ENCODE measurements at places on chromosomes 16 and 17.
A peak's percentile ranks its signal among the peaks of the same experiment; 100 is the strongest.

DNA sequence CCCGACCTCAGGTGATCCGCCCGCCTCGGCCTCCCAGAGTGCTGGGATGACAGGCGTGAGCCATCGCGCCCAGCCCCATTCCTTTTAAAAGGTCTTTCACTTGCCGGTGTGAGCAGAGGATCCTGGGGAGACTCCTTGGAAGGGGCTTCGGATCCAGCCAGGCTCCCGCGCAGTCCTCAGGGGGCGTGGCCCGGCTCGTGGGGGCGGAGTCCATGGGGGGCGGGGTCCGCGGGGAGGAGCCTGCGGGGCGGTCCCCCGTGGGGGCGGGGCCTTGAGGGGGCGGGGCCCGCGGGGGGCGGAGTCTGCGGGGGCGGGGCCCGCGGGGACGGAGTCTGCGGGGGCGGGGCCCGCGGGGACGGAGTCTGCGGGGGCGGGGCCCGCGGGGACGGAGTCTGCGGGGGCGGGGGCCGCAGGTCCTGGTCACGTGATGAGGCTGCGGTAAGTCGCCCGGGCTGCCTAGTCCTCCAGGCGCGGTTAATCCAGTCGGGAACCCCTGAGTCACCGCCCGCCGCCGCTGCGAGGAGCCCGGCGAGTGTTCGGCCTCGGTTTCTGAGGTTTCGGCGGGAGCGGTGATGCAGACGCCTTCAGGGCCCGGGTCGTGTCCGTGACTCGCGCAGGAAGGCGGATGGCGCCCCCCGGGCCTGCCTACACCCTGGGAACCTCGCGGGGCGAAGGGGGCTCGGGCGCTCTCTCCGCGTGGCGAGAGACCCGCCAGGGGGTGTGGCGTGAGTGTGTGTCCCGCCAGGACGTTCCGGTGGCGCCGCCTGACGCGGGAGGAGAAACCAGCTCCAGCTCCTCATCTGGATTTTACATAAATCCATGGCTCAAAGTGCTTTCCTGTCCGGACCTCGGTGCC is 23.6 kb upstream of the ABR start:
- DNase-seq, result peak; percentile 97

- no peak for DNase-seq
These were observed 29.1 kb downstream of the TRIM16 start for GRCh38 chr17:15654886-15655561.

- peak; percentile 60 for DNase-seq
These were observed 134.5 kb downstream of the CDH13 start for GRCh38 chr16:82761236-82761635.

GRCh38 chr17:67125924-67126323 is 81.6 kb downstream of the CACNG1 start:
- no peak for DNase-seq

- no peak for DNase-seq
These were observed 24.6 kb downstream of the CTU2 start for GRCh38 chr16:88730632-88731607.

DNA sequence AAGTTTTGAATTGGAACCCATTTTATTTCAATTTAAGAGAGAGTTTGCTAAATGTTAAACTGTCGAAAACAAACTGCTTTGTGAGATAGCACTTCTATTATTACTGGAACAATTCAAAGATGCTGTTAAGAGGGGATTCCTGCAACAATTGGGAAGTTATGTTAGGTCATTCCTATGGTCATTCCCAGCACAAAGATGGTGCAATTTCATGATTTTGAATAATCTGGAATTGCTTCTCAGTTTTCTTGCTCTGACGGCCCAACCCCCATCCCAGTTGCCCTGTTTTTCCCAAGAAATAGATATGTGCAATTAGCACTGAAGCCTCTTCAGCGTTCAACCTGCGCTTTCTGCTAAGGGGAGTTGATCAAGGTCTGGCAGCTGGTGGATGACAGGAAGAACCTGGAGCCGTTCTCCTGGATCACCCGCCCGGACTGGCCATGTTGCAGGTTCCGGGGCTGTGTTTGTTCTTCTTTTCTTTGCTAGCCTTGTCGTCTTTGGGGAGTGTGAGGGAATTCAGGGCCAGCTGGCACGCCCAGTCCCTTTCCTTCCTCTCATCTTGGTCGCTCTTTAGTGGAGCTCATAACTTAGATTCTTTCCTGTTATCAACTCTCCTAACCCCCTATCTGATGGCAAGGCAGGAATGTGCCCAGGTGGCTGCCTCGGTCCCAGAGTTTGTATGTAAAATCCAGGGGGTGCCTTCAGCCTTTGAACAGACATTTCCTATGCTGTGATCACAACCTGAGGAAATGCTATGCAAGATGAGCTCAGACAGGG is 29.0 kb upstream of the IRF8 start:
- DNase-seq, result no peak

GRCh38 chr17:21089145-21089544 is 37.6 kb upstream of the DHRS7B start:
- no peak for DNase-seq

- DNase-seq, result no peak
These were observed 5.1 kb upstream of the C17orf113 start for GRCh38 chr17:42055496-42055895.

DNA sequence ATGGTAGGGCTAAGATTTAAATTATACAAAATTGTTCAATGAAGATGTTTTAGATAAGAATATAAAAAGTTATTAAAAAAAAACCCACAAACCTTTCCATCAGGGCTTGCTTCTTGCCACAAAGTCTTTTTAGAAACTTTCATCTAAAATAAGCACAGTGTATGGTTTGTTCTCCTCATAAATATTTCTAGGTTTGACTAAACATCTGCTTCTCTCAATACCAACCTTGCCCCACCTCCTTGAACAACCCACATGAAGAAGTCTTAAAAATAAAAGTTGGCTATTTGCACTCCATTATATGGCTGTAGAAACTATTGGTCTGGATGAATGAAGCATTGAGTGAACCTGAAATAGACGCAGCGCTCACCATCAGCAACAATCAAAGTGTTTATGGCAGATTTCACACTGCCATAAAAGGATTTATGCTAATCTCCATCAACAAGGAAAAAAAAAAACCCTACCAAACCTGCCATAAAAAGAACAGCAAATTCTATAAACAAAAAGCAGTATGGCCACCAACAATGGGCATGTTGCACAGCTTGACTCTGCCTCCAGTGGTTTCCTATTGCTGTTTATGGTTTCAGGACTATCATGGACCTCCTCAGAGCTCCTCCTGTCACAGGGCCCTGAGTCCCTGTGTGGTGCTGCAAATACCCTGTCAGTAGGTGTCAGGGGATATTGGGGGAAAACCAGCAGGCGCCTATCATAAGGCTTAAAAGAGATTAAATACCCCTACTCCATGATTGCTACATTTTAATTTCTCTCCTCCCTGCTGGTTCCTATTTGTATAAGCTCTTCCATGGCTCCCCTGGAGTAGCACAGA is 37.6 kb downstream of the SNX11 start:
- DNase-seq, result no peak

GRCh38 chr17:39193346-39193745 is 4.1 kb downstream of the CACNB1 start:
- no peak for DNase-seq

DNA sequence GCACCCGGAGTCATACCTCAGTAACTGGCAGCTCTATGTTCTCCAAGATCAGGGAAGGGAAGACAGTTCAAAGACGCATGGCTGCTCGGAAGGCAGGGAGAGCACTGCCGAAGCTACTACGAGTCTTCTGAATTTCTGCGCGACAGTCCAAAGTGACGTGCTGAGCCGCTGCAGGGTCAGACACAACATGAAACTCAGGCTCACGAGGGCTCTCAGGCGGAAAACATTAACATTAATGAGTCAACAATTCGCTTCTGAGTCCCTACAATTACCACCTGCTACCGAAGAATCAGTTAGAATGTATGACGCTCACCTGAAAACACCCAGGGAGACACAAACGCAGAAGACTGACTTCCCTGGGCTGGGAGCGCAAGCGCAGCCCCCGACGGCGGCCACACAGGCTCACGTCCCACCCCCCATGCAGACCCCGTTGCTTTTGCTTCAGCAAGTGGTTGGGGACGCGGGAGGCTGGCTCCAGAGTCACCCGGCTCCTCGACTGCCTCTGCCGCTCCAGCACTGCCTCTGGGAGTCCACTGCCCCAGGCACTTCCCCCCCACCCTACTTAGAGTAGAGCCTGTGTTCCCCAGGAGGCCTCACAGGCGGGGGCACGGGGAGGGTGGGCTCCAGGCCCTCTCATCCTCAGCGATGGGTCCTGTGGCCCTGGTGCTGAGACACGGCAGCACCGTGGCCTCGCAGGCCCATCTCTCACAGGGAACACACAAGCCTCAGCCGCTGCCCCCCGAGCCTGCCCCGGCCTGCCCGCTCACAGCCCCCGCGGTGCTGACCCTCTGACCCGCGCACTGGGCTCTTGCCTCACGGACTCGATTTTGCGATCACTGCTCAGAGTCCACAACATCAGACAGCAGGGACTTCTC is 38.9 kb downstream of the LMF1 start:
- DNase-seq, result no peak

- DNase-seq, result no peak
These were observed 13.9 kb downstream of the ERN2 start for GRCh38 chr16:23699100-23699499.

- DNase-seq, result no peak
These were observed 95.0 kb downstream of the PRKCB start for GRCh38 chr16:23930791-23931190.
